Uterine smooth muscle cell (primary cell): ENCODE measurements at places on chromosomes 2 and 18. TPM values are rescaled to one million over a fixed set of nuclear protein-coding genes. Genes with fewer than 3 reads are reported as not detected.

The RAD51AP2 gene
- total RNA-seq = 0.11 TPM in 1 of 2 replicates, not detected in the other

The GPAT2 gene
- total RNA-seq = 8.1 and 13.7 TPM in 2 replicates

The ATP6V1B1 gene
- total RNA-seq = 0.55 and 0.62 TPM in 2 replicates

The REG1B gene
- total RNA-seq = not detected in 2 replicates
